Brain microvascular endothelial cell (primary cell): ENCODE measurements at places on chromosomes 12 and 14.

DNA sequence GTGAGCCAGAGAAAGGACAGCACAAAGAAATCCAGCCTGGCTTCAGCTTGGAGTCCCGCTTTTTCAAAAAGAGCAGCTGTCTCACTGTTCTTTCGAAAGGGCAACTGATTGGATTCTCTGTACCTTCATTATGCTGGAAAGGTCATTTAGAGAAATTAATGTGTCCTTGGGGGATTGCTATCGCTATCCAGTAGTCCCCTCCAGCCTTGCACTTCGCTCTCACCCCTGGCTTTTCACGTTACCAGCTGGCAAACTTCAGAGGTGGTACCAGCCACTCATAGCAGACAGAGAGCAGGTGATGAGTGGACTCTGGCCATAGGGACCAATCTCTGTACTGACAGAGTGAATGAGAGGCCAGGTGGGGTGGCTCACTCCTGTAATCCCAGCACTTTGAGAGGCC lies 11.8 kb upstream of the NUAK1 start:
- no peak for DNase-seq

GRCh38 chr12:114414031-114414865 lies 8.3 kb upstream of the TBX5 start:
- DNase-seq, result no peak

DNA sequence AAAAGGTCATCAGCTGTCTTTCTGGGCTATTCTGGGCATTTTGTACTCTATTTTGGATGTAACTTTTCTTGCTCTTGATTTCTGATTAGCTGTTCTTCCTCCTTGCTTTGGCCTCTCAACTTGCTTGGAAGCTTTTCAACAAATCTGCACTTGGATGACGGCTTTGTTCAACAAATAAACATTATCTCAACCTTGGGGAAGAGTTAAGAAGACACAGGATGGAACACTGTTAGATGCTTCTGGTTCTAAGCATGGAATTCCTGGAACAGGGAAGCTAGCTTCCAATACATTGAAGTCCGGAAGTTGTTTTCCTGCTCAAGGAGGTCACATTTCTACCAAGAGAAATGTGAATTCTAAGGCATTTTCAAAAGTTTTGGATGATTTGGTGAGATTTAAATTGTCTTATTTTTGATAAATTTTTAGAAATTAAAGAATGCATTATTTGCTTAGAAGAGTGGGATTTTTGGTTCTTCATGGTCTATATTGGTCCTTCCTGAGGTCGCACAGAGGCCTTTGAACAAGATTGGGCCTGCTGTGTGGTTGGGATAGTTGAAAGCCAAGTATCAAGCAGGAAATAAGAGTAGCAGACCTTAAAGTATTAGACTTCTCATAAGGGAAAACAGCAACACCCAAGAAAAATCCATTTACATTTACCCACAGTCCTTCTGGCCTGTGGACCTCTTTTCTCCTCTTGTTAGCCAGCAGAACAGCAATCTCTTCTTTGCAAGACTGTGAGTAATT lies 59.2 kb downstream of the PPFIBP1 start:
- no peak for DNase-seq

DNA sequence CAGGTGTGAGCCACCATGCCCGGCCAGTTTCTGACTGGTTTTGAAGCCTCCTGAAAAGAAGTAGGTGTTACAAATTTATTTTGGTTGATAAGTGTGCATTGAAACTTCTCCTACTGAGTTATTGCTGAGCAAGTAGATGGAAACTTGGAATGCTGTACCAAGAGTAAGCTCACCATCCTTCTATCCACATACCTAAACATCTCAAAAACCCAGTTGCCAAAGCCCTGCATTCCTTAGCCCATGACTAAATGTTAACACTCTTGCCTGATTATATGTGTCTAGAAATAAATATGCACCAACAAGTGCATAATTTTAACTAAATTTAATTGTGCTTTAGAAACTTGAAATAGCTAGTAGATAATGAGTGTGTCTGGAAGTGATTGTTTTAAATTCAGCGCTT lies 357.8 kb downstream of the DUSP6 start:
- DNase-seq, result no peak

DNA sequence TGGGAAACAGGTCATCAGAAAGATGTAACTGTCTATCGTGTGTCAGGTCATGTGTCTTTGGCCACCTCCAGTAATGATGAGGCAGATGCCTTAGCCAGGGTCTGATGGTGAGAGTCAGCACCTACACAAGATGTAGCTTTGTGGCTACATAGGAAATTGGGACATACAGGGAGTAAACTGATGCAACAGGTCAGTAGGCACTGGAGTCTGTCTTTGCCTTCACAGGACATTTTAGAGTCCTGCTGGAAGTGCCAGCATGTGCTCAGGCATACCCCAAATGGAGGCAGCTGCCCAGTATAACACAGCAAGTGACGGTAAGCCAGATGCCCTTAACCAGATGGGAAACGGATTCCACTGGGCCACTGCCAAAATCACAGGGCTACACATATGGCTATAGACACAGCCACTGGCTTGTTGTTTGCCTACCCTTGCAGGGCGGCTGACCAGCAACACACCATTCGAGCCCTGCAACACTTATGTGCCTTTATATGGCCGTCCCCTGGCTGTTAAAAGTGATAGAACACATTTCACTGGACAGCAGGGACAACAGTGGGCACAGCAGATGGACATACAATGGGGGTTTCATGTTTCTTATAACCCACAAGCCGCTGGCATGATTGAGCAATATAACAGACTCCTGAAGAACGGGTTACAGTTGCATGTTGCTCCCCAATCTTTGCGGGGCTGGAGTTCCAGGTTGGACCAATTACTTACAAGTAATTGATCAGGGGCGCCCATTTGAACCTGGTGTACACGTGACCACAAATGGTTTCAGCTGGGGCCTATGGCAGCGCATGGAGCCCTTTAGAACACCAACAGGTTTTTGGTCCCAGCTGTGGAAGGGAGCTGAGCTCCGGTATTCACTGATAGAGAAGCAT lies 12.9 kb upstream of the RNASE12 start:
- DNase-seq, result no peak

DNA sequence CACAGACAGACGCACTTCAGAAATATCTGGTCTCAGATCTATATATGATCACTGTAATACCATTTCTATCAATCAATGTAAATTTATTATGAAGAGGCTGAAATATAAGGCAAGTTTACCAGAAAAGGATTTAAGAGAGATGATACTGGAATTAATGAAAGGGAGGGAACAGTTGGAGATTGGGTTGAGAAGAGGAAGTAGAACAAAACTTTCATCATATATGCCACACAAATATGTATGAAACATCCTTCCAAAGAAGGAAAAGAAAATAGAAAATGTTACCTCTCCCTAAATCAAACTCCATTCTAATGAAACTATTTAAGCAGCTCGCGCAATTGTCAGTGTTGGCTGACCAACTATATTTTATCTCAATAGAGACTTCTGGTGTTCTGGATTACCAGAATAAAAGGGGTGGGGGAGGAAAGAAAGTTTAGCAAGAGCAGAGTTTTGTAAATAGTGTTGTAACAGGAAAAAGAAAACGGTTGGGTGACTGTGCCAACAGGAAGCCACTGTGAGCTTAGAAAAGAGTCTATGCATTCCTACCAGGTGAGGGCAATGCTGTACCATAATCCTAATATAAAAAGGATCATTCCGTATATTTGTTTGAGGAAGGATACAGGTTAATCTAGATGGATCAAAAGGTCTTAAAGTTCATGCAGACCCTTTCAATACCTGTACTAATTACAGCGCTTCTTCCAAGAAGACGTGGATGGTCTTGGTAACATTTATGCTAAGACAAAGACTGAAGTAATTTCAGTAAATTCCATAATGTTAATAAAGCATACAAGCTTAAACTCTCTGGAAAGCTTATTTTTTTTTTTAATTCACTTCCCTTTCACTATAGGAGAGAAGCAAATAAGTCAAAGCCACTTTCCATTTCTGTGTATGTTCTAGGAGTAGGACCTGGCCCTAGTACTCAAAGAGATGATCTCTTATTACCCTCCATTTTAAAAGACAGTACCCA lies 14.5 kb upstream of the LLPH start:
- DNase-seq, result peak; percentile 59

DNA sequence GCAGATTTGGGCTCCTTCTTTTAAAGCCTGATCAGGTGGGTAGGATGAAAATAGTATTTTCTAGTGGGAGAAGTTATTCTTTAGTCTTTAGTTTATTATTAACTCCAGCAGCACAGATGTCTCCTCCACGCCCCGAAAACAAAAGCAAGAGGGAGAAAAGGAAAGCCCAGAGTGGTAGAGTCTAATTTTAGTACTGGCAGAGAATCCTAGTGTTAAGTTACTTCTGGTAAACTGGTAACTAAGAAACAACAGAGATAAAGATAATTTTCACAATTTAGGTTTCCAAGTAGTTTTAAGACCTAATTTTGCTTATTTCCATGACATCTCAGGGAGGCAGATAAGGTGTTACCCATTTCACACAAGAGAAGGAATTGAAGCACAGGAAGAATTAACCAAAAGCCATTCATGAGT lies 16.3 kb downstream of the ATP5MC2 start:
- no peak for DNase-seq

DNA sequence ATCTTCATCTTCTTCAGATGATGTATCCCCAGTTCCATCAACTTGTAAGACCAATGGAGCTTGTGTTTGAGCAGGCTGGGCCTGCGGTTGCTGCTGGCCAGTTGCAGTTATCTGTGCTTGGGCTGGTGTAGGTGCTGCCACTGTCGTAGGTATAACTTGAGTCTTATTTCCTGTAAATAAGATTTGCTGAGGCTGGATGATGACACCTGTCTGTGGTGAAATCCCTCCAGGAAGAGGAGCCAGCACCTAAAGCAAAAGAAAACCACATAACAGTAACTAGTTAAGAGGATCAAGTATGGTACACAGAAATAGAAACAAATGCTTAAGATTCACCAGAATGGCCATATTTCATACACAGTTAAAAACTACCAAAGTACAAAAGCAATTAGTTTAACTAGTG lies 28.2 kb downstream of the GTF2A1 start:
- DNase-seq, result no peak

DNA sequence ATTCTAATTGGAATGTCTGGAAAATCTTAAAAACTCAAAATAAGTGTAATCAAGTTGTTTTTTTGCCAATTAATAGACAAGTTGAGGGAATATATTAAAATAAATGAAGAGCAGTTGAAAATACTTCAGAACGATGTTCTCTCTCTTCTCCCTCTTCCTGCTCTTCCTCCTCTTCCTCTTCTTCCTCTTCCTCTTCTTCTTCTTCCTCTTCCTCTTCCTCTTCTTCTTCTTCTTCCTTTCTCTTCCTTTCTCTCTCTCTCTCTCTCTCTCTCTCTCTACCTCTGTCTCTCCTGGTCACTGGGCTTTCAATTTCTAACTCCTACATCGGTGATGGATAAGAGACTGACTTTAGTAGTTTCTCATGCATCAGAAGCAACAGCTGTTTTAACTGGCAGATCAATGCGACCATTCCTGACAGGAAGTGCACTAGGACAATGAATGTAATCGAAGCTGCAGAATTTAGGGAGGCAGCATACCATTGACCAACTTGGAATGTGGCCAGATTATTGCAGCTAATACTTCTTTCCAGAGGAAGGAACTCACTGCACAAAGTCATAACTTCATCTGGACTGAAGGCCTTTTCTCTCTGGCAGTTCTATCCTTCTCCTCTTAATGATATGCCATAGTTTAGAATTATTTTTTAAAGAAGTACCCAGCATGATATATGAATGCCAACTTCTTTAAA lies 13.8 kb upstream of the TMTC2 start:
- no peak for DNase-seq

DNA sequence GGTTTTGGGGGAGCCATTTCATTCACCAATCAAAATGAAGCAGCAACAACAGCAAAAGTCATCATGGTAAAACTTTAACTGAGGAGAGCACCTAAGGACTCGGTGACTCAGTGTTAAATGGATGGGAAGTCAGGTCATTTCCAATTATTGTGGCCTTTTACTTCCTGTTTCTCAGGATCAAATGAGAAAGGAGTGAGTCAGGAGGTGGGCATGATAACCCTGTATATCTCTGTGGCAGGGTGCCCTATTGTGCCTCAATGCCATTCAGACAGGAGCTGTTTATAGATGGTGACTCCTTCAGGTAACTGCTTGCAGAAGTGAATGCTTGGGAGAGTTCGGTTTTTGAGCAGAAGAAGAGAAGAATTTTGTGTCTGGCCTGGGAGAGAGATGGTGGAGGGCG lies 135.5 kb upstream of the CPM start:
- no peak for DNase-seq

GRCh38 chr14:86505808-86506207 lies 975.9 kb downstream of the FLRT2 start:
- DNase-seq, result no peak

GRCh38 chr14:32286602-32287001 lies 42.5 kb upstream of the AKAP6 start:
- no peak for DNase-seq

GRCh38 chr14:95327558-95328374 lies 8.1 kb upstream of the CLMN start:
- no peak for DNase-seq

DNA sequence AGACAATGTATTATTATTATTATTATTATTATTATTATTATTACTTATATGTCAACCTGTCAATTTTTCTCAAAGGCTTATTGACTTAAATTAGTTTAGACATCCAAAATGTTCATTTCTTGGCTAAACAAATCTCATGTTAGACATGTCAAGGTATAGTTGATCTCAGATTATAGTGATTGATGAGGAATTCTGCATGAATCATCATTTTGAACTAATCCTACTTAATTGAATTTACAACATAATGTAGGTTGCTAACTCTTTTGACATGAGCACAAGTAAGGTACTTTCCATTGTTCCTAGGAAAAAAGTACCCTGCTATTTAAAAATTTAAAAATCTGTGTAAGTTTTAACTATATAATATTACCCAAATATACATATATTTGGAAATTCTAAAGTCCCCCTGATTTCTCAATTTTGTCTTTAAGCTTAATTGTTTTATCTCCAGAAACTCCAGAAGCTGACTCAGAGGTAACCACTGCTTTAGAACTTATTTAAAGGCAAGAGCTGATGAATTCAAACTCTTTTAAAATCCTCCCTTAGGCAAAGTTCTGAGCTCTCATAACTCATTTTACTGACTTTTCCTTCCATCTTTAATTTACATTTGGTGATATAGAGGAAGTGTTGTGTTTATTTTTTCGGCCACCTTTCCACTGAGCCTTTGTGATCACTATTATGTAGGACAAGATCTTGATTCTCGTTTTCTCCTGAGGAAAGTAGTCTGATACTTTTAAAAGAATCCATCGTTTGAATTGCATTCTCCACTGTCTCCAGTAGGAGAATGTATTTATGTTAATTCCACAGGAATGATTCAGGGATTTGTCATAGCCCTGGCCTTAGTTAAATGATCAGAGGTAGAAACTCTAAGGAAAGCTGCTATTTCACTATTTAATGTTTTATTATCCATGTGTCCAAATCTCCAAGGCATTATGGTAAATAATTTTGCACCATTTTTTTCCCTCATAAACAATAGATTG lies 1304.5 kb downstream of the AACS start:
- no peak for DNase-seq

- DNase-seq, result no peak
Measured at GRCh38 chr14:71289536-71289935, 382.3 kb downstream of the PCNX1 start.
